ENCODE measurements at places on chromosomes 16 and 17.

DNA sequence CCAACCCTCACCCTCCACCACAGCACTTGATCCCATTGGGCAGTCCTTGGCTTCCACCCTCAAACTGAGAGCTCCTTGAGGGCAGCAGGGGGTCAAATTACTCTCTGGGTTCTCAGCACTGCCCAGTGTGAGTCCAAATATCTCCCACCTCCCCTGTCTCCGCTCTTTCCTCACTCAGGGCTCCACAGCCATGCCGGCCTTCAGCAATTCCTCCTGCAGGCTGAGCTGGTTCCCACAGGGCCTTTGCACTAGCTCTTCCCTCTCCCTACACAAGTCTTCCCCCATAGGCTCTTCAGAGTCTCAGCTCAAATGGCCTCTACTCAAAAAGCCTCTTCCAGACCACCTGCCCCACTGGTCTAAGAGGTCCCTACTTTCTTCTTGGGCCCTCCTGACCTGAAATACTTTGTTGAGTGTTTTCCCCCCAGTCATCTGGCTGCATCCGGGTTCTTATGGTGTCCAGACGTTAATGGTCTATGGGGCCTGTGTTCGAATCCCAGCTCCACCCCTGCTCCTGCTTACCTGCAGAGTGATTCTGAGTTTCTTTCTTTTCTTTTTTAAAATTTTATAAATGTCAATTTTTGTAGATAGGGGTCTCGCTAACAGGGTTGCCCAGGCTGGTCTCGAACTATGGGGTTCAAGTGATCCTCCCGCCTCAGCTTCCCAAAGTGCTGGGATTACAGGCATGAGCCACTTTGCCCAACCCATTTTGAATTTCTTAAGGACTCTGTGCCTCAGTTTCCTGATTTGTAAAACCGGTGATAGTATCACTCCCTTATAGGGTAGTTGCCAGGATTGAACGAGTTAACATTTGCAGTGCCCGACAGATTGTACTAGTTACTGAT lies 973 bp upstream of the IL4R start:
- DNase-seq, result no peak

- DNase-seq, result no peak
These were observed 211.9 kb downstream of the KATNIP start for GRCh38 chr16:27761816-27762215.

DNA sequence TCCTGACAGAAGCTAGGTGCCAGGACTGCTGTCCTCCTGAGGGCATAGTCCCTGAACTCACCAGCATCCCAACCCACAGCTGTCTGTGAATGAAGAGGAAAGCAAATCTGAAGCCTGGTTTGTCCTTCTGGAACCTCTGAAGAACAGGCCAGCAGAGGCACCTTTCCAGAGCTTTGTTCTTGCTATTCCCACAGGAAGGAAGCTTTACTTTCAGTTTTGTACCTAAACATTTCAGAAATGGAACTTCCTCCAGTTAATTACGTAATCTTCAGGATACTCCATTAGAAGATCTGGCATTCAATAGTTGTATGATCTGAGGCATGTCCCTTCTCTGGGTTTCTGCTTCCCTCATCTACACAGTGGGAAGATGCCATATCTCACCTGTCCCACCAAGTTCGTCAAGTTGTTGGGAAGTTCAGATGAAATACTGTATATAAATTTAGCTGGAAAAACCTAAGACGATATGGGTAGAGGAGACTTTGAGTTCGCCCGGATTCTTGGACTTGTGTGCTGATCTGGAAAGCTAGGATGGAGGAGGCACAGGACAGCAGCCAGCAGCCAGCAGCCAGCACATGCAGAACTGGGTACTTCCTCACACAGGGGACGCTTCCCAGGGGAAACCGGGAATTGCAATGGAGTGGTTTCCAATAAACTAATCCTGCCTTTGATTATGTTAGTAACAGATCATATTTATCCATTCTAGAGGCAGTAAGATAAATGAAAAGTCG lies 22.4 kb downstream of the NXPH3 start:
- DNase-seq, result no peak

DNA sequence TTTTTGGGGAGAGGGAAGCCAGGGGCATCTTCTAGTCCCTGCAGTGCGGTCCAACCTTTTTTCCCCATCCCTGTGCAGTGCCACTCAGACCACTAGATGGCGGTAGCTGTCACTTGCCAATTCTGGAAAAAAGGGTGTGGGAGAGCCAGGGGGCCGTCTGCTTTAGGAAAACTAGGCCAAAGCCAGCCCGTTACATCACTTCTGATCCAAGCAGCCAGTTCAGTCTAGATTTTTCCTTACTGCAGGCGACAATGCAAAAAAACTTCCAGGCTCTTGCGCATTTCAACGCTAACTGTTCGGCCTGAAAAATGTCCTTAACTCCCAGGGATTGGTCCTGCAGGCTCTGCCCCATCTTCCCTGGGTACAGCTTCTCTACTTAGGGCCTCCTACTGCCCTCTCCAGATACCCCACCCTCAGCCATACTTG lies 69.2 kb upstream of the CES5A start:
- peak; percentile 55 for DNase-seq

DNA sequence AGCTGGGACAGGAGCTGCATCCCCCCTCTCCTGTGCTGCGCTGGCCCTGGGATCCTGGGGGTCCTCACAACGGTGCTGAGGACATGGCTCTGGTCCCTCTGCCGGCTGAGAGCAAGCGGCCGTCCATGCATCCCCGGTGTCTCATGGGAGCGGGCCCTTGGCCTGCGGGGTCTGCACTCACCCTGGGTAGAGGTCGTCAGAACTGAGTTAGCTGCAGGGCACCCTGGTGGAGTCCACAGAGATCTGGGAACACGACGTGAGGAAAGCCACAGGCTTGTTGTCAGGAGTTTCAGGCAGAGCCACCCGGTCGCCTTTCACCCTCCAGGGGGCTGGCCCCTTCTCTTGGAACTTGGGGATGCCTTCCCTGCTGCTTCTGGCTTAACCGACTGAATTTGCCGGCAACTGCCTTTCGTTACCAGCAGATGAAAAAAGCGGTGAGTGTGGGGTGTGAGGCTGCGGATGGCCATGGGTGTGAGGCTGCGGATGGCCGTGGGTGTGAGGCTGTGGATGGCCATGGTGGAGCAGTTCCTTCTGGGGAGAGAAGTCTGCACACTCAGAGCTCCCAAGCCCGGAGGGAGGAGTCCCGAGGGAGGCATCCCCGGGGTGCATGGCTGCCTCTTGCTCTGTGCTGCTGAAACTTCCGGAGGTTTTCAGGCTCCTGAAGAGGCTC lies 81.7 kb downstream of the LMF1 start:
- DNase-seq, result no peak

DNA sequence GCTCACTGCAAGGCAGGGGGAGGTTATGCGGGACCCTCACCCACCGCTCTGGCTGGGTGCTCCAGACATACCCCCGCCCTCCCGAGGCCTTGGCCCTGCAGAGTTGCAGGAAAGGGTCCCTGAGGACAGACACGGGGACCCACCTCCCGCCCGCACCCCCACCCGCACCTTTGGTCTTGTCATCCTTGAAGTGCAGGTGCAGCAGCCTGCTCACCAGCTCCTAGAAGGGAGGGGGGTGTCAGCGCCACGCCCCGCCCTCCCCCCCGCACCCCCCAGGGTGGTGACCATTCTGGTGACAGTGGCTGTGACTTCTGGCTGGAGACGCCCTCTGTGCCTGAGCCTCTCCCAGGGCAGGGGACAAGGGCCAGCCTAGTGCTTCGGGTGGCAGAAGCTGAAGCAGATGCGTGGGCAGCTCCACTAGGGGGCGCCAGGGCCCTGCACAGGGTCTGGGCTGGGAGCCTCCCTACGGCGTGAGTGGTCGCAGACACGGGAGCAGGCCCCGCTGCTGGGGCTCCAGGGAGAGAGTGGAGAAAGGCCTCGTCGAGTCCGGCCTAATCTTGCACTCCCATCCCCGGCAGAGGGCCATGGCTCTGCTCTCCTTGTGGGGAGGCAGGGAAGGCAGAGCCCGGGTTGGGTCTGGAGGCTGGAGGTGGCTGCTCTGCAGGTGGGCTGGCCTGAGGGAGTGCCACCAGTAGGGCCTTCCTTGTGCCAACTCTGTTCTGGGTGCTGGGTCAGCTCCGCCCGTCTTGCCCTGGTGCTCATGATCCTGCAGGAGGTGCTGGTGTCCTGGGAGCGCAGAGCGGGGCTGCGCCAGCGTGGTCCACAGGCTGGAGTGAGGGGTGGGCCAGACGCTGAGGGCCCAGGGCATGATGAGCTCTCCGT lies 2.7 kb downstream of the CENPX start:
- DNase-seq, result peak; percentile 56

DNA sequence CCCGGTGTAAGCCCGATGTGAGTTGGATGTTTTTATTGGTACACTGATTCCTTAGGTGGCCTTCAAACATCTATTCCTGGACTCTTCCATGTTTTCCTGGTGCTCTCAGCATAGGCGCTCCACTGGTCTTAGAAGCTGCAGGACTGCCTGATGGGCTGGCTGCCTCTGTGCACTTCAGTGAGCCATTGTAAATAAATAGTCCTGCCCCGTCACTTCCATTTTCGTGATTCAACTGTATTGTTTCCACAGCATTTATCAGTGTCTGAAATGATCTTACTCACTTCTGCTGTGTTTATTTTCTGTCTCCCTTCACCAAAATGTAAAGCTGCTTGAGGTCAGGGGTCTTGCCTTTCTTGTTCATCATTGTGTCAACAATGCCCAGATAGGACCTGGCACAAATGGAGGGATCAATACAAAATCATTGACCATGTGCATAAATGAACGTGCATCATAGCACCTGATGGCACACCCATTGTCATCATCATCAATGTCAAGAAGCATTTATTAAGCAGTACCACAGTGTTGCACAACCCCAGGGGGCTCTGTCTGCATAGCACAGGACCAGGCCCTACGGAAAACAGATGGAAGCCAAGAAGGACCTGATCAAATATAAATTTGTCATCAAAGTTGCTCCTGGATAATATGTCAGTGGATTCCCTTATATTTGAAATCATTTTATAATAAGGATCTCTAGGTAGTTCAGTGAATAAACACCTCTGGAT lies 66.6 kb upstream of the CPHXL start:
- DNase-seq, result no peak

DNA sequence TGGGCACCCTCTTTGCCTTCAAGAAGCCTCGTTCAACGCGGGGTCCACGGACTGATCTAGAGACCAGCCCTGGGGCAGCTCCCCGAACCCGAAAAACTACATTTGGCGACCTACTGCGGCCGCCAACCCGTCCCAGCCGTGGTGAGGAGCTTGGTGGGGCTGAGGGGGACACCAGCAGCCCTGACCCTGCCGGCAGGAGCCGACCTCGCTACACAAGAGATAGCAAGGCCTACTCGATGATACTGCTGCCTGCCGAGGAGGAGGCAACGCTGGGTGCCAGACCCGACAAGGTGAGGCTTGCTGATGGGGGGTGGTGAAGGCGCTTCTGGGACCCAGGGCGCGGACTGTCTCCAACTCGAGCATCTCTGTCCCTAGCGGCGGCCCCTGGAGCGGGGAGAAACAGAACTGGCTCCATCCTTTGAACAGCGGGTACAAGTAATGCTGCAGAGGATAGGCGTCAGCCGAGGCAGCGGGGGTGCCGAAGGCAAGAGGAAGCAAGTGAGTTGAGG lies 5.6 kb downstream of the ACD start:
- DNase-seq, result no peak

- no peak for DNase-seq
These were observed 32.9 kb downstream of the SYNRG start for GRCh38 chr17:37576281-37576680.

- peak; percentile 38 for DNase-seq
These were observed 224.1 kb downstream of the GSG1L start for GRCh38 chr16:27839419-27839818.

DNA sequence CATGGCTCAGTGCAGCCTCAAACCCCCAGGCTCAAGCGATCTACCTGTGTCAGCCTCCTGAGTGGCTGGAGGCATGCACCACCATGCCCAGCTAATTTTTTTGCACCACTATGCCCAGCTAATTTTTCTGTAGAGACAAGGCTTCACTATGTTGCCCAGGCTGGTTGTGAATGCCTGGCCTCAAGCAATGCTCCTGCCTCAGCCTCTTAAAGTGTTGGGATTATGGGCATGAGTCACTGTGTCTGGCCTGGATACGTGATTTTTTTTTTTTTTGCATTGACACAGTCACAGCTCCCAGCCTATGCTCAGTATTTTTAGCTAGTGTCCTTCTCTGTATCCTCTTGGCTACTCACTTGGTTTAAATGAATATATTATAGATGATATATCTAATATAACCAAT lies 377.0 kb upstream of the TNRC6C start:
- peak; percentile 55 for DNase-seq

DNA sequence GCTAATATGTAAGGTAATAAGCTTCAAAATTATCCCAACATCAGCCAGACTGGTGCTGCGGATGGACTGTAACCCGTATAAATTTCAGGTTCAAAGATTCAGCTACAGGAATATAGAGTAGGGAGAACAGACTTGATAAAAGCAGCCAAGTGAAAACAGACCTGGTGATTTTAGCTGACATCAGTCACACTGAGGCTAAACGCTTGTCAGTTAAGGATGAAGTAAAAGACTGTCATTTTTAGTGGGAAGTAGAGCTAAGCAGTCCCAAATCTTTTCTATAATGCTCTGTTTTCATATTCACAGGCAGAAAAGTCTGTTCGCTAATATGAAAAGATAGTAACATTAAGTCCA lies 35.4 kb downstream of the CMTM4 start:
- no peak for DNase-seq

DNA sequence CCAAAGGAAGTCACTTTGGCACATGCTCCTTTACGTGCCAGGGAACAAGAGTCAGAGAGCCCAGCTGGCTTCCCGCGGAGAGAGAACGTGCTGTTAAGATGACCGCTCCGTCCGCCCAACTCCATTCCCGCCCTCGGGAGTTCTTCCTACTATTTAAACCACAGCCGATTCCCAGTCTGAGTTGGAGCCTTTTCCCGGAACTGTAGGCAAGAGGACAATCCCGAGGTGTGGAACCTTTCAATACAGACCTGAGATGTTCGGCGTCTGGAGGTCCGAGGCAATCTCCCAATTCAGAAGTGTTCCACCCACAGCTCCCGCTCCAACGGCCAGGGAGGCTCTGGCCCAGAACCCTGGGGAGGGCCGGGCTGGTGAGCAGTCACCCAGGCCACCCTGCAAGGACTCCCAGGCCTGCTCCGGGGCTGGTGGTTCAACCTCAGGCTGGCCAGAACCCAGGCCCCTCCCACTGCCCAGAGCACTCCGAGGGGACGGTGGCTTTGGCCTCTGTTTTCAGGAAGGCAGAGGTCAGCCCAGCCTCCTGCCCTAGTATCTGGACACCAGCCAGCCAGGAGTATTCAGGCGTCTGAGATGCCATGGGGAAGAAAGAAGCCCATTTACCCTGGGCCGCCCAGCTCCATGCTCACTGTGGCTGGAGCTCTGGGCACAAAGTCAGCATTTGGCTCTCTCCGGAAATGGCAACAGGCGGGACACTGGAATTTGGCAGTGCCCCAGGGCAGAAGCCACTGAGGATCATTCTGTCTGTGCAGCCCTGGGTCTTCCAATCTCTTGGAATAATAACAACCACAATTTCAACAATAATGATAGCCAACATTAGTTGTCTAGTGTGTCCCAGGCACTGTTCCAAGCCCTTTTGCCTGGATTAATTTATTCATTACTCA lies 21.4 kb downstream of the EMP2 start:
- peak; percentile 74 for DNase-seq

GRCh38 chr17:59620518-59621259 lies 994 bp downstream of the CLTC start:
- peak; percentile 56 for DNase-seq

- DNase-seq, result peak; percentile 46
These were observed 51.4 kb downstream of the CACNG1 start for GRCh38 chr17:67095803-67096202.

- no peak for DNase-seq
These were observed 3.5 kb upstream of the LCMT1 start for GRCh38 chr16:25108054-25108453.

All from EL (cell line).